Occipital lobe (tissue), 3 donors: ENCODE measurements at places on chromosomes 2 and 18. TPM values are rescaled to one million over a fixed set of nuclear protein-coding genes. Genes with fewer than 3 reads are reported as not detected.

LRRTM4 gene
- 106 TPM for total RNA-seq

ITGAV gene
- 73.2 TPM for total RNA-seq

GRCh38 chr2:15753233-15753798, 161.6 kb downstream of the DDX1 start:
- DNase-seq, result no peak

DNA sequence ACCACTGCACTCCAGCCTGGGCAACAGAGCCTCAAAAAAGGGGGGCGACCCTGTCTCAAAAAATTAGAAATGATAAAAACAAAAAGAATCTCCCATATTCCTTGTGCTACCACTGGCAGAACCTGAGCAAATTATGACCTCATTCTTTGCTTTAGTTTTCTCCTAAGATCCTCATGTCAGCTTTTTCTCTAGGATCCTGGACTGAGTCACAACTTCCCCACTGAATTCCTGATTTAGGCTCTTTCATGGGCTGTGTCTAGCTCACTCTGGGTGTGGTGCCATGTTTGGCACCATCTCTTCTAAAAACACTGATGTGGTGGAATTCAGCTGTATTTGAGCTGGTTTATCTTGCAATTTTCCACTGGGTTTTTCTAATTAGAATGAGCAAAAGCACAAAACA, 37.1 kb downstream of the EXOC6B start:
- no peak for DNase-seq

LYPD6B gene
- total RNA-seq, result 12.5 TPM

NOL4 gene
- 137 TPM for total RNA-seq

DSC1 gene
- not detected for total RNA-seq

DNA sequence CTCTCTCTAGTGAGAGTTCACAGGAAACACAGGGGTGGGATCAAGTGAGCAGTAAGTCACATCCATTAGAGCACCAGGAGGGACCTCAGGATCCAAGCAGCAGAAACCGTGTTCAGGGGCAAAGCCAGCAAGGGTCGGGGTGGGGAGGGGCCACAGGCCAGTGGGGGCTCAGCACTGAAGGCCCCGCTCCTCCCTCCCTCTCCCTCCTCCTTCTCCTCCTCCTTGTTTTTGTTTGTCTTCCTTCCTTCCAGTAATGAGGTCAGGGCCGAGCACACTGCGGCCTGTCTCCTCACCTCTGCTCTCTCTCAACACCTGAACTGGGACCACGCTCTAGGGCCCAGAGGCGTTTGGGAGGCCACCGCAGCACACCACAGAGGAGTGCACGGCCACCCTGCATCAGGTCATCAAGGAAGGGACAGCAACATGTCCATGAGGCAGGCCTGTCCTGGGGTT, 20.9 kb downstream of the MTERF4 start:
- DNase-seq, result no peak
